ENCODE measurements at places on chromosomes 4 and X.

DNA sequence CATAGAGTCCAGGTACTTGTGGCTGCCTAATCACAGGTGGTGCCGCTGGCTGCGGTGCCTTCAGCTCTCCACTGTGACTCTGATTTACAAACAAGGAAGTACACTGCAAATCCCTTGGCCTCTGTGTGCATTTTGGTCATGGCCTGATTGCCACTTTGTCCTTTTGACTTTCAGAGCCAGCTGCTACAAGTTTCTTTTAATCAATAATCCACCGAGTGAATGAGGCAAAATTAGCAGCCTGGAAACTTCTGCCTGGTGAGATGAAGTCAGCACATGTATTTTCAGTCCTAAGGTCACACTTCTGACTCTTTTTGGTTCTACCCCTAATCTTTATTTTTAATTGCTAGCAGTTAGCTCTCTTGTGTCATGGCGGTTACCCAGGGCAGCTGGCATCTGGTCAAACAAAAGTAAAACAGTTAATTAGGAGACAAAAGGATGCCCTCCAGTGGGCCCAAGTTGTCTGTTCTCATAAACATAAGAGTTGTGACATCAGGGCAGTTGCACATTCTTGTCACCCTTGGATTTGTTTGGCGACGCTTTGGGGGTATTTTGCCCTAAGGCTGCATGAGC, 62.3 kb upstream of the LNX1 start:
- no peak for DNase-seq

- no peak for DNase-seq
Measured at GRCh38 chrX:84415140-84415539, 87.1 kb downstream of the HDX start.

GRCh38 chr4:187077744-187078401, 354.2 kb upstream of the FAT1 start:
- no peak for DNase-seq

GRCh38 chrX:123487669-123488068, 245.2 kb downstream of the THOC2 start:
- no peak for DNase-seq

GRCh38 chrX:17737710-17737985, 355 bp downstream of the SCML1 start:
- DNase-seq: no peak

All from naive thymus-derived CD8-positive, alpha-beta T cell (primary cell).